Keratinocyte (primary cell): ENCODE measurements at places on chromosomes 13 and 19.

GRCh38 chr13:52846567-52847321 lies 1.7 kb downstream of the PCDH8 start:
- DNase-seq: no peak

- no peak for DNase-seq
Observed at GRCh38 chr13:32247887-32248286, 67.3 kb downstream of the ZAR1L start.

- DNase-seq: no peak
Observed at GRCh38 chr19:34573226-34573864, 91.8 kb downstream of the WTIP start.

DNA sequence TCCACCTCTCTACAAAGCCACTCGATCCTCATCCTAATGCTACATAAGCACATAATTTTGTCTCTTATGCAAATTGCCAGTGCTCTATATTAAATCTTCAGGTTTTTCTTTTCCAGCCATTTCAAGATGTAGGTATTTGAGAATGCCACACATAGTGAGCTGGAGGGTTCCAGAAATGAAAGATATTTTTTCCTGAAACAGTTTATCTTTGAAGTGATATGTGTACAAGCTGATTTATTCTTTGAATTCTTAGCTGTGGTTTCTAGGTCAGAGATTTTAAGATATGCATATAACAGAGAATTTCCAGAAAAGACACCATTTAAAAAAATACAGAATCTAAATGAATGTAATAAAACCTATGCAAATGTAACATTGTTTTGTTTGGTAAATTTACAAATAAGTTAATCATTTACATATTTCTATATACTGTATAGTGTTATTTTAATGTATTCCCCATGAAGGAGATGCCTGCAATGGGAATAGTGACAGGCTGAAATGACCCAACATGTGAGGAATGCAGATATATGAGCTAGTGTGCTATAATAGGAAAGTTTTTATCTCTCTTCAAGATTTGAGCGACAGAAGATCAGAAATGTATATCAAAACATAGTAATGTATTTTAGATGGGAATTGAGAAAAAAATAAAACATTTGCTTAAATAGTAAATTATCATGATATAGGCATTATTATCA lies 570.2 kb downstream of the SLITRK1 start:
- no peak for DNase-seq

DNA sequence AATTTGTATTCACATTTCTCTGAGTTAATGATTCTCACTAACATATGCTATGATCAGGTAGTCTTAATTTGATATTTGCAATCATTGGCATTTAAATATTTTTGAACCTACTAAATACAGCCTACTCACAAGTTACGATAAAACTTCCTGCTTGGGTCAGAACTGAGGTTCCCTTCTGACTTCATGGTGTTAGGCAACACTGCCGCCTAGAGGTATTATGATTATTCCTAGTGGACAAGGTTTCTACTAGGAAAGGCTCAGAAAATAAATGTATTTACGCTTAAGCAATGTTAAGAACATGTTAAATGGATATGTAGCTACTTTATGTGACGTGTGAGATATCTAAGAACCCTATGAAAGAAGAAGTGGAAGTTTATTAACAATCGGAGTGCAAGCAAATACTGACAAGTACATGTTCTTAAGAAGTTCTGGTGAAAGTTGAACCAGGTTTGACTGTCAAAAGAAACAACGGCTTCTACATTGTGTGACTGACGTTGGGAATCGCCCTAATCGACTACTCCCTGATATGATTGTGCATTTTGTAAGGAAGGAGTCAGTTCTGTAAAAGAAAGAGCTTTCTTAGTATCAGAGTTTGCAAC lies 1395.8 kb downstream of the SLITRK5 start:
- DNase-seq: peak; percentile 5
